NCI-H1092 (cell line): ENCODE measurements at places on chromosomes 1 and 21.
A peak's percentile ranks its signal among the peaks of the same experiment; 100 is the strongest.

DNA sequence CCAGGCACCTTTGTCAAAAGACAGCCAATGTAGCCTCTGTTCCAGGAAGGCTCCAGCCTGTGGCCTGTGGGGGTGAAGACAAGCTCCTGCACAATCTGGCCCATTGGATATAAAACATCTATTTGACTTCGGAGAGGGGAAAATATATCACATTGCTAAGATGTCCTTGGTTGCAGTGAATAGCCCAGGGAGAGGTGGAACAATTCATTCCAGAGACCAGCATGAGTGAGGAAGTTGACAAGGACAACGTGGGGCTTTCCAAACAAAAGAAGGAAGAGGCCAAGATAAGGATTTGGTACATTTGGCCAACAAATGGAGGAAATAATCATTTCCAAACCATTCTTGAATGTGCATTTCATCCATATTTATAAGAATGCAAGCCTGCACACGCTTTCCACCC is 187.0 kb downstream of the ETS2 start:
- DNase-seq = no peak

DNA sequence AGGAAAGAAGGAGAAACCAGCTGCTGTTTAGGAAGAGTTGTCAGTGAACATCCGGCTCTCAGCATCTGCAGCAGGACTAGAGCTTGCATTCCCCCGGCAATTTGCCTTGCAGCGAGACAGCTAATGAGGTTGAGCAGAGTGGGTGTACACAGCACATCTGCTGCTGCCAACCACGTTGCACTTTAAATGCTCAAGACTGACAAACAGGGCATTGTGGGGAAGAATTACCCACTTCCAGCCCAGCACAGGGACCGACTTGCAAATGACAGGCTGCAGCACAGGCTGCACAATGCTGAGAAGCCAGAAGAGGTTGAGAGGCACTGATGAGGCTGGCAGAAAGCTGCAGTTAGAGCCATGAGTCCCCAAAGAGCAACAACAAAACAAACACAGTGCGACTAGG is 47.5 kb upstream of the PLA2G2C start:
- peak; percentile 66 for DNase-seq

GRCh38 chr1:46072975-46073374 is 59.5 kb downstream of the PIK3R3 start:
- no peak for DNase-seq

GRCh38 chr1:59404796-59405195 is 107.9 kb downstream of the FGGY start:
- DNase-seq = no peak

DNA sequence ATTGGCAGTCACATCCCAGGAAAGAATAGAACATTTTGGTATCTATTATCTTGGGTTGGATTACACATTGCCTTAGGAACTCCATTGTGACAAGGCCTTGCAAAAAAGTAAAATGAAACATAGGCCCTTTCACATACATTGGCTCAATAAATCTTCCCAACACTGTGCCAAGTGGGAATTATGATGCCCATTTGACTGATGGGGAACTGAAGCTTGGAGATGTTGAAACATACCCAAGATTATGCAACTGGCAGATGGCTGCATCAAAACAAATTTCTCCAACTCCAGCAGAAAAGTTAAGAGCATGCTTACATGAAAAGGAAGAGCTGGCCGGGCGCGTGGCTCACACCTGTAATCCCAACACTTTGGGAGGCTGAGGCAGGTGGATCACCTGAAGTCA is 26.9 kb downstream of the PLEKHO1 start:
- no peak for DNase-seq

DNA sequence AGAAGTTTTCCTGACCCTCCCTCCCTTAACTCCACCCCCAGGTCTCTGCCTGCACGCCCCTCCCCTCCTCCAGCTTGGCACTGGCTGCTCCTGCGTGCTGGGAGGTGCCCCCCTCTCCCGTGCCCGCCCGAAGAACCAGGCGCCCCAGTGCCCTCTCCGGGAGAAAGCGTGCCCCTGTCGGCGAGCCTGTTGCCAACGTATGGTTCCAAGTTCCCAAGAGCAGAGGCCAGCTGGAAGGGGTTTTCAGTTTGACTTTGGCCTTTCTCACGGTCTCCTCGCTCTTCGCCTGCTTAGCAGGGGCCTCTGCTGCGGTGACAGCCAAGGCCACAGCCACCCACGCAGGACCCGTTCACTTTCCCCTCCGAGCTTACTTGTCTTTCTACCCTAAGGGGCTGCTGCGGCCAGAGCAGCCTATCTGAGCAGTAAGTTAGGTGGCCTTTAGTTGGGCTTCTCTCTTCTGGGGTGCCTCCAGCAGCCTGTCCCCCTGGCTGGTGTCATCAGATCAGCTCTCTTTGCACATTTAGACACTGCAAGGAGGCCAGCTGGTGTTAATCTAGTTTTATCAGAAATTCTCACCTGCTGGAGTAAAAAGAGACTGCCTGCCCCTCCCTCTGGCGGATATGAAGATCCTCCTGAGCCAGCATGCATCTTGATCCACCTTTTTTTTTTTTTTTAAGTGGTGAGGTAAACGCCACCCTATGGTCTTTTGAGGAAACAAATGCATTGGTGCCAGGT is 1.5 kb downstream of the STUM start:
- DNase-seq = peak; percentile 47
